Activated CD4-positive, alpha-beta memory T cell treated with anti-CD3 and anti-CD28 coated beads for 36 hours (primary cell): ENCODE measurements at places on chromosomes 7 and 10.

- H3K4me3 ChIP-seq = no peak overlapping the region
- no peak for DNase-seq
- H3K27ac ChIP-seq = no peak overlapping the region
- no peaks in the 10 kb centered on the region for H3K36me3 ChIP-seq
- H3K27me3 ChIP-seq = no peaks in the 10 kb centered on the region
Measured at GRCh38 chr7:54559401-54559800, 17.2 kb downstream of the VSTM2A start.

DNA sequence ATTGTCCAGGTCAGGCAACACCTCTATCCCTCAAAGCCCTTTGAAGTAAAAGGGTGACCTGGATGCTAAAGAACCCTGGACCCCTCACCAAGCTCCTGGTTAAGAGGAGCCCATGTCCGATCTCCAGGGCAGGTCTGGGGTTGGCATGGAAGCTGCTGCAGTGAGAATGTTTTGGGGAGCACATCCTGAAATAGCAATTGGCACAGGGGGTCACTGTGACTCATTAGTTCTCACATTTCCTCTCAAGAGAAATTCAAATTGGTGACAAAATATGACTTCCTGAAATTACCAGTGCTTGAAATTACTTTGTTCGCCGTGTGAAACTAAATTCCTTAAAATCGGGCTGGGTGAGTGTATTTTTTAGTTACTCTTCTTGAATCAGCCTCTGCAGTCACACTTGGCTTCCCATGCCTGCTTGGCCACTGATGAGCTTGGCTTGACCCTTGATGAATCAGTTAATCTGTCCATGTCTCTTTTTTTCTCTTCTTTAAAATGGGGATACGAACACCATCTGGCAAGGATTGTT is 18.8 kb upstream of the ARHGAP22 start:
- DNase-seq = no peak
- H3K4me3 ChIP-seq = no peak overlapping the region
- H3K27me3 ChIP-seq = peaks cover 8% of the 10 kb centered on the region
- no peak overlapping the region for H3K27ac ChIP-seq

DNA sequence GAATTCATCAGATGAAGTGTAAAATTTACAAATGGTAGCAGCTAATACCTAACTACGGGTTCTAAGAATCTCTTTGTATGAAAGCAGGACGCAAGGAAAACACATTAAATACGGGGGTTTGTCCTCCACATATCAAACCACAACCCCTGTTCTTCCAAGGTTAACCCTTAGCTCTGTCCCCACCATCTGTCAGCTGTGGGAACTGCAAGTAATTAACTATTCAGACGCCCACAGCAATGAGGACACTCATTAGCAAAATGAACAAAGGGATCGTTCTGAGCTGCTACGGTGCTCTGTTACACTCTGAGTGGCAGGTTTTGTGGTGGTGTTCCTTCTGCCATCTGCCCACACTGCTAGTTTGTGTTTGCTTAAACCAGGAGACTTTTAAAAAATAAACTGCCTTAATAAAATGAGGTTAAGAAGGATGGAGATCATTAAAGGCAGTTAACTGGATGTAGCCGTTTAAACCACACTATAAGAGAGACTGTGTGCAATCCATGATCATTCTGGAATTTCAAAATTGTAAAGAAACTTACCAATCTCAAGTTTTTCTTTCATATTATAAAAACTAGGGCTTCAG is 51.4 kb downstream of the C10orf67 start:
- DNase-seq = peak; percentile 53
- H3K36me3 ChIP-seq = no peaks in the 10 kb centered on the region
- H3K4me3 ChIP-seq = no peak overlapping the region
- no peak overlapping the region for H3K27ac ChIP-seq
- peaks cover 14% of the 10 kb centered on the region for H3K27me3 ChIP-seq

DNA sequence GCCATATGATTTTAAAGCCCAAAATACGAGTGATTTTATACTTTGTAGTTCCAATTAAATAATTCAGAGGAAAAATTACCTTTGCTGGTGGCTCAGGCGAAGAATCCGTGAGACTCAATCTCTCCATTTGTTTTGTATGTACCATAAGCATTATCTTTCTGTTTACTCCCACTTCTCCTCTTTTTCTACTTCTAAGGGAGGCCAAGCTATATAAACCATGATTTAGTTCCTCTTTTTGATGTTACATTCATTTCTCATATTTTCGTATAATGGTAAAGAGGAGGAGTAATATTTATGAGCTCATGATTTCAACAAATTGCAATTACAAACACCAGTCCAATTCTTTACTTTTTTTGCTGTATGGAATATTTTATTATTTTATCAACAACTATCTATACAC is 50.6 kb upstream of the TES start:
- no peak for DNase-seq
- H3K36me3 ChIP-seq = no peaks in the 10 kb centered on the region
- H3K4me3 ChIP-seq = no peak overlapping the region
- H3K27ac ChIP-seq = no peak overlapping the region
- peaks cover 20% of the 10 kb centered on the region for H3K27me3 ChIP-seq

DNA sequence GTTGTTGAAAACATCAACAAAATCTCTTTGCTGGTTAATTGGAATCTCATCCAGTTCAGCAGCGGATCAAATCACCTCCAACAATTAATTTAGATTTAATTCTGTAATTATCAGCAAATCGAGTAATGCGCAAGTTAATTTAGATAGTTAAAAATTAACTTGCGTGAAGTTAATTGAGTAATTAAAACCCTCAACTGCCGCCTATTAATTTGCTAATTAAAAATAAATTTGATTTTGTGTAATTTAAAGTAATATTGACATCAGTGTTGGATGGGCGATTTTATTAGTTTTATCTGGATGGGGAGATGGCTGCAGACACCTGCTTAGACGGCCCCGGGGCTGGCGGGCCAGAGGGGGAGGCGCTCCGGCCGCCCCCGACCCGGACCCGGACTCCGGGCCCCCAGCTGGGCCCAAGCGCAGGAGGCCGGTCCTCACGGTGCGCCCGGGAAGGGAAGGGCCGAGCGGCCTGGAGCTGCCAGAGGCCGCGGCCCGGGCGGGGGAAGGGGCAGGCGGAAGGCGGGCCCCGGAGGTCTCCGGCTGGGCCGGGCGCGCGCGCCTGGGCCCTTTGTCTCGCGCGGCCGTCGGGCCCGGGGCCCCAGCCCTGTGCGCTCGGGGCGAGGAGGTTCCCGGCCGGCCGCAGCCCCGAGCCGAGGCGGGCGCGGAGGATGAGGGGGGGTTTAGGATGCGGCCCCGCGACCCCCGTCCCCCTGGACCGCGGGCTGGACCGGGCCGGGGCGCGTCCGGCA is 3.3 kb upstream of the UNCX start:
- H3K4me1 ChIP-seq = peaks cover 10% of the 10 kb centered on the region
- peaks cover 60% of the 10 kb centered on the region for H3K27me3 ChIP-seq
- DNase-seq = no peak
- H3K27ac ChIP-seq = no peak overlapping the region

- H3K36me3 ChIP-seq = no peaks in the 10 kb centered on the region
- no peaks in the 10 kb centered on the region for H3K27me3 ChIP-seq
- DNase-seq = no peak
- no peaks in the 10 kb centered on the region for H3K4me1 ChIP-seq
- no peak overlapping the region for H3K27ac ChIP-seq
- no peak overlapping the region for H3K4me3 ChIP-seq
Measured at GRCh38 chr7:45646996-45647825, 73.0 kb downstream of the ADCY1 start.
